ENCODE measurements at places on chromosomes 5 and 9. TPM values are rescaled to one million over a fixed set of nuclear protein-coding genes. Genes with fewer than 3 reads are reported as not detected.

- H3K27me3 ChIP-seq, result no peaks in the 10 kb centered on the region
- DNase-seq, result no peak
- H3K4me1 ChIP-seq, result peaks cover 7% of the 10 kb centered on the region
- peaks cover 5% of the 10 kb centered on the region for H3K36me3 ChIP-seq
These were observed 118.1 kb upstream of the LMX1B start for GRCh38 chr9:126495411-126496180.

- no peak for DNase-seq
- no peaks in the 10 kb centered on the region for H3K4me1 ChIP-seq
- no peaks in the 10 kb centered on the region for H3K36me3 ChIP-seq
- H3K27ac ChIP-seq, result no peak overlapping the region
- H3K4me3 ChIP-seq, result no peak overlapping the region
These were observed 410.1 kb upstream of the SMARCA2 start for GRCh38 chr9:1604942-1605560.

- H3K4me3 ChIP-seq, result no peak overlapping the region
- no peaks in the 10 kb centered on the region for H3K4me1 ChIP-seq
- no peaks in the 10 kb centered on the region for H3K36me3 ChIP-seq
- DNase-seq, result no peak
- H3K27ac ChIP-seq, result peak overlapping the region; percentile 37
These were observed 19.8 kb upstream of the ITGA1 start for GRCh38 chr5:52767766-52768480.

- H3K4me3 ChIP-seq, result no peak overlapping the region
- DNase-seq, result no peak
- peaks cover 17% of the 10 kb centered on the region for H3K4me1 ChIP-seq
- no peak overlapping the region for H3K27ac ChIP-seq
- H3K36me3 ChIP-seq, result no peaks in the 10 kb centered on the region
These were observed 273.9 kb downstream of the GADD45G start for GRCh38 chr9:89878687-89879086.

DNA sequence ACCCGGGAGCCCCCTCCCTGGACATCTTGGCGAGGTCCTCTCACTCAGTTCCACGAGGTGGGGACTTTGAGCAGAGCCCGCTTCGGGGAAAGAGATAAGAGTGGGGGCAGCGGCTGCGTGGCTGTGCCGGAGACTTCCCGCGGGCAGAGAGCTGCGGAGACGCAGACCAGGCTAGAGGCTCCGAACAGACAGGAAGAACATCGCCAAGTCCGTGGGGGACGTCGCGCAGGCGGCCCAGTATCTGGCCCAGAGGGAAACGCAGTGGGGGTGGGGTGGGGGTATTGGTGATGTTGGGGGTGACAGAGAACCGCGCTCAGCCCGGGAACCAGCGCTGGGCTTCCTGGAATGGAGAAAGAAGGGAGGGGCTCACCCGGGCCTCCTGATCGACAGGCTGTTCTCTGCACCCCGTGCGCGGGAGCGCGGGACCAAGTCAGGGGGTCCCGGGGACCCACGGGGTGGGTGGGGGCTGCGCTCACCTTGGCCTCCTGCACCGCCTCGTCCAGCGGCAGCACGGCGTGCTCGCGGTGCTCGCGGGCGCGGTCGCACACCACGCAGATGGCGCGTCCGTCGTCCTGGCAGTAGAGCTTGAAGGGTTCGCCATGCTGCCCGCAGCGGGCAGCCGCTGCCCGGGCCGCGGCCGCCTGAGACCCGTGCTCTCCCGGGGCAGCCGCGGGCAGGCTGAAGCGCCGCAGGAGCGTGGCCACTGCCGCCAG, 727 bp downstream of the TRIM7 start:
- peaks cover 37% of the 10 kb centered on the region for H3K4me1 ChIP-seq
- no peaks in the 10 kb centered on the region for H3K36me3 ChIP-seq
- peak overlapping the region; percentile 69 for H3K4me3 ChIP-seq

Gene PDCD1LG2
- 3.3 TPM for total RNA-seq

GRCh38 chr9:137437691-137438590, 3.2 kb downstream of the ENTPD8 start:
- H3K27me3 ChIP-seq, result peaks cover 5% of the 10 kb centered on the region
- no peak overlapping the region for H3K27ac ChIP-seq
- H3K4me1 ChIP-seq, result peaks cover 16% of the 10 kb centered on the region
- H3K4me3 ChIP-seq, result no peak overlapping the region

DNA sequence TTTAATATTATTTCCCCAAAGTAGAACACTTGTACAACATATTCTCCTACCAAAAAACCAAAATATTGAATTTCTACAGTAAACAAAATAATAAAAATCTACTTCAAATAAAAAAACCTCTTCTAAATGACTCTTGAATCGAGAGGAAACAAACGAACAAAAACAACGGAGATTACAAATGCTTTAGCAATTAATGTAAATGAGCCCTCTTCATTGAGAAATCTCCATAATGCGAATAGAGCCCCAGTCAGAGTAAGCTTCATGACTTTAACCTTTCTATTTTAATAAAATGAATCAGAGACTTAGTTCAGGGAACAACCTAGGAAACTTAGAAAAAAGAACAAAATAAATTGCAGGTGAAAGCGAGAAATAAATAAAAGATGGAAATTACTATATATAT, 129.3 kb upstream of the SEMA6A start:
- no peaks in the 10 kb centered on the region for H3K36me3 ChIP-seq
- no peaks in the 10 kb centered on the region for H3K4me1 ChIP-seq
- H3K27me3 ChIP-seq, result no peaks in the 10 kb centered on the region
- no peak for DNase-seq

DNA sequence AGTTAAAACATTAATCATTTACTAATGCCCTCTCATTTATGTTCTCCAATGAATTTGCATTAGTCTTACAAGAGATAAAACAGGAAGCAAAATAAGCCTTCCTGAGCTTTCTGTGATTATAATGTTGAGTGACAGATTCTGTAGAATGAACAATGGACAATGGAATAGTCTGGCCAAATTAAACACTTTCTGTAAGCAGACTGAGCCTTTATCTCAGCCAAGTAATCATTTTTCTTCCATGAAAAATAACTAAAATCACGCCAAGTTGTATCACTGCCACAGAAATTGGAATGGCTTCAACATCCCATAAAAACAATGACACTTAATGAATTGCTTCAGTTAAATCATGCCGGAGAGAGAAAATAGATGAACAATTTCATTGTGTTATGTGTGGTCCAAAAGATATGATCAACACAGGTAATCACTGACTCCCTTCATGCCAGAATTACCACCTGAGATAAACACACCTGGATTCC, 63.0 kb downstream of the TSSK1B start:
- DNase-seq, result no peak
- no peak overlapping the region for H3K4me3 ChIP-seq
- no peak overlapping the region for H3K27ac ChIP-seq

Gene HSPB3
- not detected for total RNA-seq

Gene FAXDC2
- 88.2 TPM for total RNA-seq

- H3K27me3 ChIP-seq, result no peaks in the 10 kb centered on the region
- DNase-seq, result no peak
- no peaks in the 10 kb centered on the region for H3K4me1 ChIP-seq
- H3K27ac ChIP-seq, result no peak overlapping the region
- H3K4me3 ChIP-seq, result no peak overlapping the region
- no peaks in the 10 kb centered on the region for H3K36me3 ChIP-seq
These were observed 46.4 kb upstream of the DNAH5 start for GRCh38 chr5:13990896-13991295.

Gene FBP2
- not detected for total RNA-seq

GRCh38 chr9:121453232-121453892, 46.3 kb downstream of the GGTA1 start:
- DNase-seq, result no peak
- H3K27me3 ChIP-seq, result no peaks in the 10 kb centered on the region
- H3K4me3 ChIP-seq, result no peak overlapping the region

- H3K27me3 ChIP-seq, result no peaks in the 10 kb centered on the region
- H3K36me3 ChIP-seq, result no peaks in the 10 kb centered on the region
- H3K27ac ChIP-seq, result no peak overlapping the region
- no peak overlapping the region for H3K4me3 ChIP-seq
- DNase-seq, result no peak
These were observed 803.7 kb downstream of the TLE4 start for GRCh38 chr9:80375477-80375876.

GRCh38 chr9:5389109-5389732, 48.5 kb downstream of the PLGRKT start:
- no peaks in the 10 kb centered on the region for H3K4me1 ChIP-seq
- H3K27me3 ChIP-seq, result no peaks in the 10 kb centered on the region
- no peak overlapping the region for H3K4me3 ChIP-seq
- no peak for DNase-seq
- H3K36me3 ChIP-seq, result no peaks in the 10 kb centered on the region
- no peak overlapping the region for H3K27ac ChIP-seq

GRCh38 chr9:92424340-92424739, at the start of gene OMD:
OMD (minus strand) TSS chr9:92424471; CDS start chr9:92417558, 6,913 bp downstream.
- H3K36me3 ChIP-seq, result no peaks in the 10 kb centered on the region
- no peak for DNase-seq
- H3K4me3 ChIP-seq, result no peak within 1 kb of the TSS
- H3K4me1 ChIP-seq, result no peaks in the 10 kb centered on the region
- no peak within 1 kb of the TSS for H3K27ac ChIP-seq

Gene RGS7BP
- 3.7 TPM for total RNA-seq

- no peaks in the 10 kb centered on the region for H3K36me3 ChIP-seq
- H3K27me3 ChIP-seq, result no peaks in the 10 kb centered on the region
- peaks cover 5% of the 10 kb centered on the region for H3K4me1 ChIP-seq
- no peak for DNase-seq
- H3K4me3 ChIP-seq, result peak overlapping the region; percentile 14
These were observed 6.4 kb downstream of the CMBL start for GRCh38 chr5:10301266-10301665.

Gene SPATA6L
- total RNA-seq, result 8.7 TPM

Gene PLK2
- 66.7 TPM for total RNA-seq

GRCh38 chr9:77677397-77677796, 29.3 kb upstream of the GNA14 start:
- no peak overlapping the region for H3K4me3 ChIP-seq
- H3K27me3 ChIP-seq, result no peaks in the 10 kb centered on the region
- no peak for DNase-seq
- no peak overlapping the region for H3K27ac ChIP-seq

GRCh38 chr5:891837-892393, 686 bp downstream of the BRD9 start:
- peak overlapping the region; percentile 92 for H3K27ac ChIP-seq

Gene ZNF883
- 0.89 TPM for total RNA-seq

- no peaks in the 10 kb centered on the region for H3K36me3 ChIP-seq
- DNase-seq, result no peak
- no peak overlapping the region for H3K4me3 ChIP-seq
- no peaks in the 10 kb centered on the region for H3K27me3 ChIP-seq
These were observed 201.4 kb downstream of the SMARCA2 start for GRCh38 chr9:2216591-2216990.

DNA sequence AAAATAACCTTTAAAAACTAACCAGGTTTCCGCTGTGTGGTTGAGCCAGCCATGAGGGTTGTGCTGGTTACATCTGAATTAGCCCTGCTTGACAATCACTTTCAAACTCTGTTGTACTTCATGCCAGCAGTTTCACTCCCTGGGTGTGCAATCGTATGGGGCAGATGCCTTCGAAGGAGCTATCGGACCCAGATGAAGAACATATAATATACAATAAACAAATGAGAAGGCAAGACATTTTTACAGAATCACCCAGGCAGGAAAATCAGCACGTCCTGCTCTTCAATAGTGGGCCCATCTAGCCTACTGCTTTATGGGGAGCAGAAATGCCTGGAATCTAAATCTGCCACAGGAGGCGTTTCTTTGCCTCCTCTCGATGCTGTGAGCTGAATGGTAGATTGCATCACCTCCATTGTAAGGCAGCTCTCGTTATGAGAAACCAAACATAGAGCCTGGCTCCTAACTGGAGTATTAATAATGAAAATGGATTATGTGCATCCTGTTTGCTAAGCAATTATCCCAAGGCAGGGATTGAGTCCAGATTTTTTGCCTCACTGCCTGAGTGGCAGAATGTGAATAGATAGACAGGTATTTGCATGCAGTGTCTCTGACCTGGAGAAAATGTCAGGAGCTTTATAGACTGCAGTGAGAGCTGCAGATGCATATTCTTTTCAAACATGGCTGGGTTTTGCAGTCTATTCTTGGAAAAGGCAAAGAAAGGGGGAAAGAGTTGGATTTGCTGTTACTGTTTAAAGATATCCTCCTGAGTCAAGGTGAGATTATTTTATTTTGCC, 143.3 kb upstream of the SMARCA2 start:
- H3K4me3 ChIP-seq, result no peak overlapping the region
- H3K27ac ChIP-seq, result no peak overlapping the region
- H3K27me3 ChIP-seq, result no peaks in the 10 kb centered on the region

- H3K4me1 ChIP-seq, result peaks cover 4% of the 10 kb centered on the region
- DNase-seq, result no peak
- H3K4me3 ChIP-seq, result no peak overlapping the region
- H3K27me3 ChIP-seq, result no peaks in the 10 kb centered on the region
- H3K36me3 ChIP-seq, result no peaks in the 10 kb centered on the region
- no peak overlapping the region for H3K27ac ChIP-seq
These were observed 190.3 kb downstream of the GOLPH3 start for GRCh38 chr5:31983851-31984250.

DNA sequence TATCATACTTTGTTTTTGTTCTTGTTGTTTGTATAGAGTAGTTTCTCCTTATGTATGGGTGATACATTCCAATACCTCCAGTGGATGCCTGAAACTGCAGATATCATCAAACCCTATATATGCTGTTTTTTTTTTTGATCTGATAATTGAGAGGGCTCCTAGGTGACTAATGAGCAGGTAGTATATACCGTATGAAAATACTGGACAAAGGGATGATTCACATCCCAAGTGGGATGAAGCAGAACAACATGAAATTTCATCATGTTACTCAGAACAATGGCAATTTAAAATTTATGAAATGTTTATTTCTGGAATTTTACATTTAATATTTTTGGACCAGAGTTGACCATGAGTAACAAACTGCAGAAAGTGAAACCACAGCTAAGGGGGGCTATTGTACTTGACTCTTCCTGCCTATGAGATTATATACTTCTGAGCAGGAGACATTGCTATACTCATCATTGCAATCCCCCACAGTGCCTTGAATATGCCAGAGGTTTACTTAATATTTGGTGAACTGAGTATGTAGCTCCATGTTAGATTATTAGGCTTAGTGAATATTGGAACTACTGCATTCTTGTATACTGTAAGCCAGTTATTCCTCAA, 258.7 kb upstream of the FBXL7 start:
- H3K4me1 ChIP-seq, result no peaks in the 10 kb centered on the region
- H3K4me3 ChIP-seq, result no peak overlapping the region
- no peak for DNase-seq

DNA sequence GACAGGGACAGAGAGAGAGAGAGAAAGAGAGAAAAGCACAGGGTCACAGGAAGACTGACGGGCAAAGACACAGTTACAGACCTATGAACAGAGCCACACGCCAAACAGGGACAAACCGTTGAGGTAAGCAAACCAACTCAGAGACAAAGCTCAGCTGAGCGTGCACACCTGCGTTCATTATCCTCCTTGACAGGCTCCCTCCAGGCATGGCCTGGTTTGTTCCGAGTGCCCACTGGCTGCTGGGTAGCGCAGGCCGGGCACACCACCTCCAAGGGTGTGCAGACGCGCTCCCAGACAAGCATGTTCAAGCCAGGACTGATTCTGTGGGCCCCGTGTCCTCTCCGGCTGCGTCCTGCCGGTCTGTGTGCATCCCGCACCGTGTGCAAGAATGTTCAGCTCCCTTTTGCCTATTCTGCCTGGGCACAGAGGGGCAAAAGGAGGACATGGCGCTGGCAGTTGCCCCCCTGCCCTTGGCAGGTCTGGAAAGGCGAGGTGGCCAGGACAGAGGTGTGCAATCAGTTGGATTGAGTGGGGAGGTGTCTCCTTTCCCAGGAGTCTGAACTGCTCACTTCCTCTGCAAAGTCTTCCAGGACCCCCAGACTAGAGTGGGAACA, 467 bp upstream of the SMIM32 start:
- peak; percentile 73 for DNase-seq
- H3K36me3 ChIP-seq, result no peaks in the 10 kb centered on the region
- no peak overlapping the region for H3K27ac ChIP-seq
- peak overlapping the region; percentile 36 for H3K4me3 ChIP-seq
- H3K27me3 ChIP-seq, result peaks cover 23% of the 10 kb centered on the region

Gene GLDC
- 0.81 TPM for total RNA-seq

Data from upper lobe of left lung (tissue), 6 donors.